Stimulated activated CD4-positive, alpha-beta T cell treated with anti-CD3 and anti-CD28 coated beads, Interleukin-1b, Interleukin-23, amount 100 ng/mL, for 24 hours (primary cell): ENCODE measurements at places on chromosomes 6 and 20.

GRCh38 chr6:90295854-90296340 lies 746 bp downstream of the BACH2 start:
- DNase-seq, result peak; percentile 56

- DNase-seq, result no peak
These were observed 659.7 kb upstream of the FLRT3 start for GRCh38 chr20:14996883-14997672.

DNA sequence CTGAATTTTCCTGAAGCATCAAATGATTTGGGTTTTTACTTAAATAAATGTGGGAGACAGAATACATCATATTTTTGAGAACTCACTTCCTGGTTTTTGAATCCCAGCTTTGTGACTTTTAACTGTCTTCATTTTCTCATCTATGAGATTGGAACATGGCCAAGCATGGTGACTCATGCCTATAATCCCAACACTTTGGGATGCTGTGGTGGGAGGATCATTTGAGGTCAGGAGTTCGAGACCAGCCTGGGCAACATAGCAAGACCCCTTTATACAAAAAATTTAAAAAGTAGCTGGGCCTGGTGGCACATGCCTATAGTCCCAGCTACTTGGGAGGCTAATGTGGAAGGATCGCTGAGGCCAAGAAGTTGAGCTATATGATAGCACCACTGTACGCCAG lies 122.3 kb downstream of the QKI start:
- DNase-seq, result no peak

- DNase-seq, result no peak
These were observed 117.5 kb upstream of the COL21A1 start for GRCh38 chr6:56364827-56365339.

DNA sequence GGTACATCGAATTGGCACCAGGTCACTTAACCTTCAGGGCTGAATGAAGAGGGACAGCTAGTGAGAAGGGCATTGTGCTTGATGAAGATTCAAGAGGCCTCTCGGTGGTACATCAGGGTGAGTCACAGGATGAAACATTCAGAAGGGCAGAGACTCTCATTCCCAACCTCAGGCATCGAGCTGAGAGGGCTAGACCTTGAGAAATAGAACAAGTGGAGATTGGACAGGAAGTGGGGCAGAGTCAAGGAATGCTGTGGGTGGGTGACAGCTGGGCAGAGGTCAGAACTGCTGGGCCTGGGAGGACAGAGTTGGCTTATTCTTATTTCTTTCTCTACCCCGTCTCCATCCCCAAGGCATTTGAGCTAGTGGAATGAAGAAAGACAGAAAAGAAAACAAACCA lies 126.0 kb downstream of the SCML4 start:
- no peak for DNase-seq

DNA sequence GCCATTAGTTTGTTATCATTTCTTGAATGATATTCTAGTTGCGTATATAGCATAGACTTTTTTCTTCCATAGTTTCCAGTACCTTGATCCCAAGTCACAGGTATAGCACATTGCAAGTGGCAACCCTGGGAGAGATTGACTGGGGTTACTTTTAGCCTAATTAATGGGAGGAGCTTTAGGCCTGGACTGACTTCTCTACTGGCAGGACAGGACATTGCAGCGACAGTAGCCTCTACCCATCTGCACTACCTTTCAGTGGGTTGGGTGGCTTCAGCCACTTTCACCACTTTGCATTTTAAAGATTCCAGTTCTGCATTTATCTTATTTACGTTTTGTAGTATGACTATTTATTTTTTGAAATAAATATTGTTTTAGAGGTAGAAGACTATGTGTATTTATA lies 320.3 kb downstream of the RIMS1 start:
- no peak for DNase-seq

DNA sequence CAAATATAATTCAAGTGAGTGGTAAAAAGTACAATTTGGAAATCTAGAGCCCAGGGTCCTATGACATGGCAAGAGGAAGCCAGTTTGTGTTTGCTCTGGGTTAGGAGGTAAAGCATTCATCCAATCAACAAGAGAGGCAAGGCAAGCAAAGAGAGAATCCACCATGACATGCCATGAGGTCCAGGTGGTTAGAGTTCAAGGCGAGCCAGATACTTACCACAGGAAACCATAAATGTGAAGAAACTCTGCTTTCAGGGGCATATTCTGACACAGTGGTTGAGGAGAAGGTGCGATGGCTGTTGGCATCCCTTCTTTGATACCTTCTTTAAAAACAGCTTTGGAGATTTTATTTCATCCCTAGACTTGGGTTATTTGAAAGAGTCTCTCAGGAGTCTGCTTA lies 193.8 kb upstream of the MAN1A1 start:
- no peak for DNase-seq

DNA sequence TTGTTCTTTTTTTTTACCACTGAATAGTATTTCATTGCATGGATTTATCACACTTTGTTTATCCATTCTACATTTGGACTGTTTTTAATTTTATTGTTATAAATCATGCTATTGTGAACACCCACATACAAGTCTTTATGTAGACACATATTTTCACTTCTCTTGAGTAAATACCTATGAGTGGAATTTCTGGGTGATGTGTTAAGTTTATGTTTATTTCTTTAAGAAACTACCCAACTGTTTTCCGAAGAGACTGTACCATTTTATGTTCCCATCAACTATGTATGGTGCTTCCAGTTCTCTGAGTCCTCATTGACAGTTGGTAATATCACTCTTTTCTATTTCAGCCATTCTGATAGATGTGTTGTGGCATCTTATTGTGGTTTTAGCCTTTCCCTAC lies 54.0 kb downstream of the RIN2 start:
- DNase-seq, result no peak

GRCh38 chr6:64973142-64973541 lies 733.9 kb downstream of the EYS start:
- DNase-seq, result no peak

- DNase-seq, result no peak
These were observed 31.9 kb downstream of the MYH7B start for GRCh38 chr20:34987288-34988190.

GRCh38 chr6:13472976-13473767 lies 14.2 kb downstream of the GFOD1 start:
- no peak for DNase-seq

DNA sequence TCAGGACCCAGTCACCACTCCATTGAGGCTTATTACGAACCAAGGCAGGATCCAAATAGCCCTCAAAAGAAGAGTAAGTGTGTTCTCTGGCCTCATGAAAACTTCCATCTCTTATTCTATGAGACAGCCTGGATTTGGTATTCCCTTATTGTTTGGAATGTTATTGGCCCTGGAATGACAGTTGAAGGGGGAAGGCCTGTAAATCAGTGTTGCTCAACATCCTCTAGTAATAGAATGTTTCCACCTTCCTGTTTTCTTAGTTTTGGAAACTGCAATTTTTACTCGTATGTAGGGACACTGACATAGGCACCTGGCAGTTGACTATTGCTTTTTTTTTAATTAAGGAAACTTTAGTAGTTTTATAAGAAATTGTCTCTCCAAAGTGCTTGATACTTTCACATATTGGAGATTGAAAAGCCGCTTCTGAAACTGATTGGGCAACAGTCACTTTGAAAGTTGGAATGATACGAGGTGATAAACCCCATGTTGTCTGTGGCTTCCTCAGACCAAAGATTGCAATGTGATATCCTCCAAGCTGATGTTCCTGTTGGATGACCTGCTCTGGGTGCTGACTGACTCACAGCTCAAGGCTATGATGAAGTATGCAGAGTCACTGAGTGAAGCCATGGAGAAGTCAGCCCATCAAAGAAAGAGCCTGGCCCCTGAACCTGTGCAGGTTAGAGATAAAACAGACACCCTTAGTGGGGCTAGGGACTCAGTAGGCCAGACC lies 43.1 kb downstream of the BLTP3A start:
- DNase-seq, result no peak

GRCh38 chr6:3650959-3651697 lies 100.4 kb downstream of the PXDC1 start:
- DNase-seq, result no peak

- DNase-seq, result no peak
These were observed 31.8 kb downstream of the CTCFL start for GRCh38 chr20:57493091-57493615.

- DNase-seq, result no peak
These were observed 689.1 kb upstream of the EYS start for GRCh38 chr6:66396145-66396544.

- DNase-seq, result no peak
These were observed 80.2 kb downstream of the ANKEF1 start for GRCh38 chr20:10115021-10115420.

GRCh38 chr20:10060226-10060625 lies 25.4 kb downstream of the ANKEF1 start:
- DNase-seq, result no peak

GRCh38 chr6:38982470-38982869 lies 66.1 kb upstream of the GLP1R start:
- no peak for DNase-seq

DNA sequence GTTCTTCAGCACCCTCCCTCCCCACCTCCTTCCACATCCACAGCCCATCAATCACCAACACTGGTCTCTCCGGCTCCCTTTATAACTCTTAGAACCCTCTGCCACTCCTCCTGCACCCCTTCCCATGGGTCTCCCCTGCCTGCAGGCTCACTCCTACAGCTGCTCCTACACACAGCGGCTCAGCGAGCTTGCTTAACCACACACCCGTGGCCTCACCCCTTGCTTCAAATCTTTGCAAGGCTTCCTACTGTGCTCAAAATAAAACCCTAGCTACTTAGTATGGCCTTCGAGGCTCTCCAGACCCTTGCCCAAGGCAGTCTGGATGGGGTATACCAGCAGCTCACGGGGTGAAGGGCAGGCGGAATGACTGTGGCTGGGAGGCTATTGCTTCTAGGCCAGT lies 63.7 kb downstream of the JPH2 start:
- DNase-seq, result no peak

DNA sequence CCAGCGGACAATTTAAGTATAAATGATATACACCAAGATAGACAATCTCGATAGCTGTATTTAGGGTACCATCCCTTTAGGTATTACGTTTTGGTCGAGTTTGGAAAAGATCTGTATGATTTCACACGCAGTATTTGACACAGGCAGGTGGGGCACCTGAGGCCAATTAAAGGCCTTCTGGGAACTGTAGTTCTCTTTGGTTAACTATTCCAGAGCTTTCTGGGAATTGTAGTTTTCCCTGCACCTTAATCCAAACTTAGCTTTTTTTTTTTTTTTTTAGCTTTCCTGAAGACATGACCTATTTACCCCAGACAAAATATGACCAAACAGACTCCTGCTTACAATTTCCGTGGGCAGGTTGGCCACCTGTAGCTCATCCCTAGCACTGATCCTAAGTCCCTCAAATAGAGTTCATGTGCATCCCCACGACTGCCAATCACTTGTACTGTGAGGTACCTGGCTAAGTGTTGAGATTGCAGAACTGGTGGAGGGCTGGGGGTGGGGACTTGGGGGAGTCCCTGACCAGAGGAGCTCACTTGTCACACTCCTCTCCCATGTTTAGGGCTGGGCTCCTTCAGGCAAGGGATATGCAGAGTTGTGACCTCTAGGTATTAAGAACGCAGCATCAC lies 999 bp upstream of the EHMT2 start:
- no peak for DNase-seq

DNA sequence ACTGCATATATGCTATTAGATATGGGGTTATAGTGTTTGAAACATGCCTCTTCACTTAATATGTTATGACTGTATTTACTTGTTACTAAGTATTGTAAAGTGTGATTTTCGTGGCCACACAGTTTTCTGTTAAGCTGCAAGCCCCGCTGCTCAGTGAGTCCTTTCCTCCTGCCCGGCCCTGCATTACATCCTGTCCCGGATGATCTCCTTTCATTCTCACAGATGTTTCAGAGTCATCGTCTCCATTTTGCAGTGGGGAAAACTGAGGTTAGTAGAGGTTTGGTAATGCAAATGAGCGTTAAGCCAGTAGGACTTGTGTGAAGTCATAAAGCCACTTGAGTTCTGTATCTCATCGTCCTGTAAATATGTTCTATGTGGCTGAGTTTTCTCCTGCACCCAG lies 155.5 kb downstream of the CFAP61 start:
- no peak for DNase-seq

GRCh38 chr6:20349225-20349624 lies 52.5 kb upstream of the E2F3 start:
- DNase-seq, result no peak

GRCh38 chr20:23116311-23117089 lies 30.4 kb upstream of the CD93 start:
- no peak for DNase-seq

GRCh38 chr6:140758169-140758877 lies 1374.4 kb upstream of the GJE1 start:
- DNase-seq, result no peak

DNA sequence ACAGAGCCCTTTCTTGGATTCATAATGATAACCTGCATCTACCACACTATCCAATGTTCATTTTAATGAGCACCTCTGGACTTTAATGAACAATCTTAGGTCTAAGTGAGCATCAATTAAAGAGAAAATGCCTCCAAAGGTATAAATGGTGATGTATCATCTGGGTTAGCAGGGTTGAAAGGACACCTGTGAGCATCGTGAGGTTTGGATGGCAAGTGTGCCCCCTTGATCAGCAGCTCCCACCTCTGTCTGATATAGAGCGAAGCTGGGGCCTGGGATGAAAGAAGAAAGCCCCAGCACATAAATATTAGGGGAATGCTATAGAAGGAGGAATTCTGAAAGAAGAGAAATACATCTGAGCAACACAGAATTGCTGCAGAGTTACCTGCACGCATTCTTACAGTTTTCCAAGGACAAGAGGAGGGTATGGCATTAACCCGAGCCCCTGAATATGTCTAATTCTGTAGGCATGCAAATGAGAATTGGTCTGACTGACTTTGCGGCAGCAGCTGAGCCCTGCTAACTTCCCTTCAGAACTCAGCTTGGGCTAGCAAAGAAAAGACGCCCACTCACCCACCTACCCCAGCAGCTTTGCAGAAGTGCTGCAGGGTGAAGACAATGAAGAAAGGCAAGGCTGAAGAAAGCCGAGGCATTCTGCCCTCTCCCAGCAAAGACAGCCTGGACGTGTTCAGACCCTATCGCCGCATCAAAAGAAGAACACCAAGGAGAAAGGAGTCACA lies 136.2 kb downstream of the GMPR start:
- no peak for DNase-seq

DNA sequence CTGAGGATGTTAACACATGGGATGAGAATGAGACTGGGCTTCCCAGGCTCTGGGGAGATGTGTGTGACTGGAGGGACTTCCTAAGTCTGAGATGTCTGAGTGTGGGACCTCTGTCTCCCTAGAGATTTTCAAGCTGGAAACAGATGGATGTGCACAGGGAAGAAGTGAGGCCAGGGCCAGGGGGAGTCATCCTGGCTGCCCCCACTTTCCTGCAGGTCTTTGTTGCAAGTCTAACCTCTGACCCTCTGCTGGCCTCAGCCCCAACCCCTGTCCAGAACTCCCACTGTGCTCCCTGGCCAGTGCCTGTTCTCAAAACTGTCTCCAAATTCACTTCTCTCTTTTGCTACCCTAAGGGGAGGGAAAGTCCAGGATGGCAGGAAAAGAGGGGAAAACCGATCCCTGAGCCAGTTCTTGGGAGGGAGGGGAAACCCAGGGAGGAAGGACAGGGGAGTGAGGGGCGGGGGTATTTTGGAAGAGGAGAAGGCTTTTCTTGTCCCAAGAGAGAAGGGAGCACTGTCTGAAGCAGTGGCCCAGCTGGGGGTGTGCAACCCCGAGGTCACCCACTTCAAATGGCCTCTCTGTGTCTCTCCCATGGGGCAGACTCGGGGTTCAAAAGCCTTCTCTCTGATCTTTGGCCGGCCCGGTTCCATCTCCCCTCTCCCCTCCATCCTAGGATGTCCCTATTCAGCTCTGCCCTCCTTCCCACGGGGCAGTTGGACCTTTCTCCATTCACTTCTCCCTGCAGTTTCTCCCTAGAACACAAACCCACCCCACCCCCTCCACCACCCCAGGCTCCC lies 3.1 kb downstream of the PPP1R18 start:
- no peak for DNase-seq
